H7 (cell line): ENCODE measurements at places on chromosomes 11 and 22. TPM values are rescaled to one million over a fixed set of nuclear protein-coding genes. Genes with fewer than 3 reads are reported as not detected.

PACS1 gene
- 16.2 and 20.1 TPM in 2 replicates for total RNA-seq

DNA sequence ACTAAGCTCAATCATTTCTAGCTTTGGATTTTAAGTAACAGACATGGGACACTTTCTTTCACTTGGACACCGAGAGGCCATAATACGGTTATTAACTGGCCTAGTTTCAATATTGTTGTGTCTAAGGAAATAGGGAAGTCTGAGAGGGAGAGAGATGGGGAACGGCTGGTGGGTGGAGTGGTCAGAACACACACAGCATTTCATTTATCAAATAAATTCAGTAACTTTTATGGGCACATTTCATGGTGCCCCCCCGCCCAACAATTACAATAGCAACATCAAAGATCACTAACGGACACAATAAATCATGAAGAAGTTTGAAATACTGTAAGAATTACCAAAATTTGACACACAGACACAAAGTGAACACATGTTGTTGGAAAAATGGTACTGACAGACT lies 10.7 kb downstream of the PRPF19 start:
- DNase-seq, result no peak

DNA sequence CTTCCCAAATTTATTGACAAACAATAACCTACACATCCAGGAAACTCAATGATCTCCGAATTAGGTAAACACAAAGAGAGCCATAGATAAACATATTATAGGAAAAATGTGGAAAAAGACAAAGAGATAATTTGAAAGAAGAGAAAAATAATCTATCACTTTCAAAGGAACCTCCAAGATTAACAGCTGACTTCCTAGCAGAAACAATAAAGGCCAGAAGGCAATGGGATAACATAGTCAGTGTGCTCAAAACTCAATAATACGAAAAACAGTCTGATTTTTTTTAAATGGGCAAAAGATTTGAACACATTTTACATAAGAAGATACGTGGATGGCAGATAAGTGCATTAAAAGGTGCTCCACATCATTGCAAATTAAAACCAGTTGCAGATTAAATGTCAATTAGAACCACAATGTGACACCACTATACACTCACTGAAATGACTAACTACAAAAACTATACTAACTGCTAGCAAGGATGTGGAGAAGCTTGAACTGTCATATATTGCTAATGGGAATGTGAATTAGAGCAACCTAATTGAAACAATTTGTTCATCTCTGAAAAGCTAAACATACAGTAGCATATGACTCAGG lies 300.4 kb downstream of the TMEM135 start:
- DNase-seq, result no peak

LARGE2 gene
- 36.6 and 38.6 TPM in 2 replicates for total RNA-seq

GRCh38 chr22:47174096-47174495 lies 411.6 kb downstream of the TBC1D22A start:
- DNase-seq, result no peak

MMP11 gene
- total RNA-seq, result 7.8 and 12.8 TPM in 2 replicates

AHNAK gene
- 8.3 and 11.2 TPM in 2 replicates for total RNA-seq

DNA sequence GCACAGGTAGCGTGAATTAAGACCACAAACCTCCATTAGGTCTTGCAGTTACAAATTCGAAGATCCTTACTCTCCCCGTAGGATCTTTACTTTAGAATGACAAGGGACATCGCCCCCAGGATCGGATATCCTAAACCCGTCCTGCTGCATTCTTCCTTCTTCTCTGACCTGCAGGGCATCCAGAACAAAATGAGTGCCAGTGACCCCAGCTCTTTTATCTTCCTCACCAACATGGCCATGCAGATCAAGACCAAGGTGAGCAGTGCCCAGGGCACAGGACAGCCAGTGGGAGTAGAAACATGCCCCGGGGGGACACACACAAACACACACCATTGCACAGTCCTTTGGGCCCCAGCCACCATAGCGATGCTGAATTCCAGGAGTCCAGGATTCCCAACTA lies 42.6 kb upstream of the MPEG1 start:
- DNase-seq, result no peak

MRGPRF gene
- total RNA-seq, result 6.5 and 7.6 TPM in 2 replicates

DNA sequence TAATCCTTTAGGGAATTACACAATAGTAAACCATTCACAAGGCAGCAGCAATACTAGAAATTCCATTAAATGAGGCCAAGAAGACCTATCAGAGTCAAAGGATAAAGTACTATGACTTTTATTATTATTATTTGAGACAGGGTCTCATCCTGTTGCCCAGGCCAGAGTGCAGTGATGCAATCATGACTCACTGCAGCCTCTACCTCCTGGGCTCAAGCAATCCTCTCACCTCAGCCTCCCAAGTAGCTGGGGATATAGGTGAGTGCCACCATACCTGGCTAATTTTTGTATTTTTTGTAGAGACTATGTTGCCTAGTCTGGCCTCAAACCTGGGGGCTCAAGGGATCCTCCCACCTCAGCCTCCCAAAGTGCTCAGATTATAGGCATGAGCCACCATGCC lies 51.8 kb downstream of the TTC28 start:
- no peak for DNase-seq

- DNase-seq, result no peak
Observed at GRCh38 chr22:47342446-47342845, 580.0 kb downstream of the TBC1D22A start.

DNA sequence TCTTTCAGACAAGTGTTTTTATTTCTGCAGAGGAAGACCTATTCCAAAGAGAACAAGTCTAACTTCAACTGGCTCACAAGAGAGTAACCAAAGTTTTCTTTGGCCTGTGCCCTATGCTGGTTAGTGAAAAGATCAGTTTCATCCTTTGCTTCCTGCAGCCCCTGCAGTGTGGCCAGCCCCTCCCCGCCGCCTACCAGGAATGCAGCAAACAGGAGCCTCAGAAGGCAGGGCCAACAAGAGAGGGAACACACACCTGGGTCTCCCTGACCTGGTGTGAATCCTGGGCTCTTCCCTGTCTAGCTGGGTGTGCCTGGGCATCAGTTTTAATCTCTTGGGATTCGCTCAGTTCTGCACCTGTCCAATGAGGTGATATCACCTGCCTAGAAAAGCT lies 21.5 kb upstream of the SCARF2 start:
- no peak for DNase-seq
